ENCODE measurements at places on chromosomes 7 and 10. TPM values are rescaled to one million over a fixed set of nuclear protein-coding genes. Genes with fewer than 3 reads are reported as not detected.

DNA sequence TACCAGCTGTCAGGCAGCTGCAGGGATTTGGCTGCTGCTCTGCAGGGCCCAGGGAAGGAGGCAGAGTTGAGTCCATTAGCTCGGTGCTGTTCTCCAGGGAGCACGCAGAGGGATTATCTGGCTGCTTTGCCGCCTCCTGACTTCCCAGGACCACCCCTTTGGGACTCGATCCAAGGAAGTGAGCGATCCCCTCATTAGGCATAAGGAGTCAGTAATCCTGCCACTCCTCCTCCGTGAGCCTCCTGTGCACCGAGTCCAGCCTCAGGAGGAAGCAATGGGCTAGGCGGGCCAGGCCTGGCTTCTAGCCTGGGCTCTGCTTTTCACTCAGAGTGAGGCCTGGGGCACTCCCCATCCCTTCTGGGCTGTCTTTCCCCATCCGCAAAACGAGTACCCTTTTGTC lies 417.9 kb downstream of the RPS24 start:
- H3K27ac ChIP-seq: no peak overlapping the region
- DNase-seq: peak; percentile 31
- no peak overlapping the region for H3K4me3 ChIP-seq
- H3K4me1 ChIP-seq: no peaks in the 10 kb centered on the region

DNA sequence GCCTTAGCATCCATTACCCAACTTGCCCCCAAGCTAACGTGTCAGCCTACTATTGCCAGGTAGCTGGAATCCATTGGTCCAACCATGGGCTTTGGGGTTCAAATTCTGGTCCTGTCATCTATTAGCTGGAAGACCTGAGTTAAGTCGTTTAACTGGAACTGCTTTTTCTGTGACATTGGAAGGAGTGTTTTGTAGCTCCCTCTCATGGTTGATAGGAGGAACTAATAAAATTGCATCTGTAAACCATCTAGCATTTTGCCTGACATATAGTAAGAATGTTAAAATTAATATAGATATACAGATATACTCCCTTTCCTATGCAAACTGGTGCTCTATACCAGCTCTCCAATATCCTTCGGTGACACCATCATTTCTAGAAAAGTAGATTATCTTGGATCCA lies 23.8 kb upstream of the SLF2 start:
- H3K4me3 ChIP-seq: no peak overlapping the region
- no peak for DNase-seq
- H3K27me3 ChIP-seq: no peaks in the 10 kb centered on the region
- no peaks in the 10 kb centered on the region for H3K4me1 ChIP-seq

DNA sequence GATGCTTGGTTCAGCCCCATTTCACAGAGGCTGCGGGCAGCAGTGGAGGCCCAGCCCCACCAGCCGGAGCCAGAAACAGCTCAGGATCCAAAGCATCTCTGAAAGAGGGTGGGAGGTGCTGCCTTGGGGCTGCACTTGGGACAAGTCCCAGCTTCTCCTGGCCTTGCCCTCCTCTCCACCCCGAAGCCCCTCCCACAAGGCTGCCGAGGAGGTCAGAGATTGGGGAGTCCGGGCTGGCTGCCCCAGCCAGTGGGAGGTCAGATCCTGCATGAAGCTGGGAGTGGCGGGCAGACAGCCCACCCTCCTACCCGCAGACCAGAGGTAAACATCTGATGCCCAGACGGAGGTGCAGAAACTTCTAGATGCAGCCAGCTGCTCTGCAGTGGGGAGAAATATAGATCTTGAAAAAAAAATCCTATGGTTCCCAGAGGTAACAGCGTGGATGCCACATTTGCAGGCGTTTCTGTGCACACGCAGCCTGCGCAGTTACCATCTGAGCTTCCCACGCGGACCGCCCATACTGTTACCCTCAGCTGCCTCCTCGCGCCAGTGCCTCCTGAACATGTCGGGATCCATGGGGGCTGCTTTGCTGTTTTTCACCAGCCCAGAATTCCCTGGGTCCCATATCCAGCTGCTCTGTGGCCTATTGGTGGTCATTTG lies 36.9 kb upstream of the GNA12 start:
- H3K4me3 ChIP-seq: no peak overlapping the region
- no peak for DNase-seq
- peaks cover 12% of the 10 kb centered on the region for H3K27me3 ChIP-seq
- no peaks in the 10 kb centered on the region for H3K4me1 ChIP-seq
- H3K36me3 ChIP-seq: no peaks in the 10 kb centered on the region
- H3K27ac ChIP-seq: no peak overlapping the region

DNA sequence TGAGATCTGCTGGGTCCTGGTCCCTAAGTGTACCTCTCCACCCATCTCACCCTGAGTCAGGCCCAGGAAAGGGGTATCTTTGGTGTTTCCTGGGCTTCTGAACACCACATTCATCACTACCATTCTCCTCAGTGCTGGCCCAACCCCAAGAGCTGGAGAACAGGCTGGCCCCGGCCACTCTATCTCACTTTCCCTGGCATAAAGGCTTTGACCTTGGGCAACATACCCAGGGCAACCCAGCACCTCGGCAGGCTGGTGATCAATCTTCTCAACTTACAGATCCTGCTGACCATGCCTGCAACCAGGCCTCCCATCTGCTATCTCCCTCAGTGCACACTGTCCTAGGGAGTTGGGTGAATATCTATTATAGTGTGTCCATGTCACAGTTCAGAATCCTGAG lies 2.1 kb downstream of the VSIR start:
- H3K36me3 ChIP-seq: no peaks in the 10 kb centered on the region
- H3K27ac ChIP-seq: peak overlapping the region; percentile 92
- H3K4me3 ChIP-seq: peak overlapping the region; percentile 80
- peaks cover 24% of the 10 kb centered on the region for H3K4me1 ChIP-seq

DNAJC12 gene
- 6.9 TPM for total RNA-seq

MTPN gene
- total RNA-seq: 101 TPM

TMEM196 gene
- not detected for total RNA-seq
